MG63 (cell line): ENCODE measurements at places on chromosomes 6 and 20. TPM values are rescaled to one million over a fixed set of nuclear protein-coding genes. Genes with fewer than 3 reads are reported as not detected.

DNA sequence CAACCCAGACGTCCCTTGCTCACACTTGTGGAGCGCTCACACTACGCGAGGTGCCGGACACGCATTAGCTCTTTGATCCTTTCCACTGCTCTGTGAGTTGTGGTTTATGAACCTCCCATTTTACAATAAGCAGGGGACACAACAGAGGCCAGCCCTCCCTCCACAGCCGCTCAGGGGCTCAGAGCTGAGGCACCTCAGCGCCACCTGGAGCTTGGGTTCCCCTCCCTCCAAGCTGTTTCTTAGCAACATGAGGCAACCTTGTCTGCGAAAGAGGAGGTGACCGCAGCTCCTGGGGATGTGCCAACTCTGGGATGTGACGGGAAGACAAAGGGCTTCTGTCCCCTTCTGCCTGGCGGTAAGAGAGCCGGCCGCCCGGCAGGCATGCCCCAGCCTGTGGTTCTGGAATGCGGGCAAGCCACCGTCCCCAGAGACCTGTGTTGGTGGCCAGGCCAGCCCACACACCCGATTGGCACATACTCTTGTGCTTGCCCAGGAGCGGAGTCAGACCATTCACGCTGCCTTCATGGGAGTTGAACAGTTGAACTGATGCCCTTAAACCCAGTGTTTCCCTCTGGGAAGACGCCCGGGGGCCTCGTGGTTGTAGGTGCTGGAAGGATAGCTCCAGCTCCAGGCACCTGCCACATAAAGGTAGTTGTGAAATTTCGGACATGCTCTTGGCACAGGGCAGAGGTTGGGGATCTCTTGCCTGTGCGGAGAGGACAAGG lies 44.5 kb downstream of the RBM38 start:
- DNase-seq, result no peak

EIF2S2 gene
- 198 and 276 TPM in 2 replicates for total RNA-seq

CNR1 gene
- 0.07 and 0.72 TPM in 2 replicates for total RNA-seq

ANKRD66 gene
- total RNA-seq, result not detected in 2 replicates
